Kidney glomerular epithelial cell (primary cell): ENCODE measurements at places on chromosomes 3 and 15.

DNA sequence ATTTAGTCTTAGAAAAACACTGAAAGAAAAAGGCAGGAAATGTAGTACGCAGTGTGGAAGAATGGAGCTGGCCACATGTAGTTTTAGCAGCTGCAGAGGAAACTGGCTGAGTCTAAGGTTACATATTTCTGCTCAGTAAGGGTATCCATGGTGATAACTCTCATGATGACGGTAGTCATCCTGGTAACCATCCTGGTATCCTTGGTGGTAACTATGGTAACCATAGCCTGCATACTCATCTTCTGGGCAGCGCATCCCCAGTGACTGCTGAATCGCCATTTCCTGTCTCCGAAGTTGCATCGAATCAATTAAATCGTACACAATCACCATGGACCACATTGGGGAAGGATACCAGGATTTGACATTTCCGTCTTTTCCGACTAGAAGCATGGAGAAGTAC is 35.7 kb downstream of the CCDC80 start:
- peak; percentile 22 for DNase-seq

DNA sequence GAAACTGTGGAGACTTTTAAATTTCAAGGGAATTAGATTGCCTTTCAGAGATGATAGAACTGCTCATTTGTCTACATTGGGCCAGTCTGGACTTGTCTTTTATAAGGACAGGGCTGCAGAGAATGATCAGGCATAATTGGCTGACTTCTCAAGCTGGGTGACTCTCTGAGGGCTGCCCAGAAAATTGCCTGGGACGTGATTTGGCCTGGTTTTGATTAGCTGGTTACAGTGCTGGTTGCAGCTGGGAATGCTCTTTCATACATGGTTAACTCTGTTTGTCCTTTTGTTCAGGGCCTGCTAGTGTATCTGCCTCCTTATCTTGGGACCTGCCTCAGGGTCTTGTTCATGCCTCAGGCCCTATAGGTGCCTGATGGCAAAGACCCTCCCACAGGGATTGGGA is 245.6 kb downstream of the CLSTN2 start:
- DNase-seq: no peak

GRCh38 chr15:89338036-89338435 is 3.4 kb upstream of the POLG start:
- no peak for DNase-seq

GRCh38 chr3:172449466-172450149 is 1.4 kb upstream of the GHSR start:
- DNase-seq: peak; percentile 30

- no peak for DNase-seq
Observed at GRCh38 chr3:131091768-131092167, 65.1 kb downstream of the NEK11 start.

DNA sequence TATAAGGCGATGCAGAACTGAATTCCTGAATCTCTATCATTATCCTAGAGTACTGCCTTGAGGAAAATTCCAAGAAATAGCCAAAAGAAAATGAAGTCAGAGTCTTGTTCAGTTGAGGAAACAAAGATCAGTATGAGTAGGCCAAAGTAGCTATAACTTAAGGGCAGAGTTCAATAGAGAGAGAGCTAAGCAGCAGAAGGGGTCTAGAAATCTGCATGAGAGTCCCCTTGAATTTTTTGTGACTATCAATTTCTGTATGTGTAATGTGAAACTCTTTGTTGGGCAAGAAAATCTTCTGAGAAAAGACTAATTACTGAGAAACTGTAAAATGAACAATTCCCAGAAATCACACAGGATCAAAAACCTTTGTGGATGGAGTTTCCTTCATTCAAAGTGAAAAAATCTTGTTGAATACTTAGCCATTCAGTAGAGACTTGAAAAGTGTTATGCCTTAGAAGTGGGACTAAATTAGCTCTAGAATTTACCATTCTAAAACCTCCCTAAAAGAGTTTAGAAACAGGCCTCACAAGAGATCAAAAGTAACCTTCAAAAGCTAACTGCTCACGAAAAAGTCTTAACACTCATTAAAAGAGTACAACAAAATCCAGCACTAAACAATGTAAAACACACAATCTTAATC is 43.1 kb upstream of the FNDC3B start:
- no peak for DNase-seq

GRCh38 chr3:97996988-97997387 is 24.8 kb upstream of the RIOX2 start:
- no peak for DNase-seq

DNA sequence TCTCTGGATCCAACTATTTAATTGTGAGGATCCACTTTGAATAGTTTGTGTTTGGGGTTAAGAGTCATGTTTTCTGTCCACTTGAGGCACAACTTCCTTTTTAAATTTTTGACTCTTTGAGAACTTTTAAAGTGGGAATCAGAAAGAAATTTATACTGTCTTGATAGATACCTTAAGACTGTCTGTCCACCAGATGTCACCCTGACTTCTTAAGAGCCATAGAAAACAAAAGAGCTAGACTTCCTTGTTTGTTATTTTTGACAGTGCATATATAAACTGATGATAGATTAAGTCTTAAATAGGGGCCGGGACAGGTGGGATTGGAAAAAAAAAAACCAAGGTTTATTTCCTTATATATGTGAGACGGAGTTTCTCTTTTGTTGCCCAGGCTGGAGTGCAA is 52.1 kb upstream of the WDR72 start:
- DNase-seq: peak; percentile 26

DNA sequence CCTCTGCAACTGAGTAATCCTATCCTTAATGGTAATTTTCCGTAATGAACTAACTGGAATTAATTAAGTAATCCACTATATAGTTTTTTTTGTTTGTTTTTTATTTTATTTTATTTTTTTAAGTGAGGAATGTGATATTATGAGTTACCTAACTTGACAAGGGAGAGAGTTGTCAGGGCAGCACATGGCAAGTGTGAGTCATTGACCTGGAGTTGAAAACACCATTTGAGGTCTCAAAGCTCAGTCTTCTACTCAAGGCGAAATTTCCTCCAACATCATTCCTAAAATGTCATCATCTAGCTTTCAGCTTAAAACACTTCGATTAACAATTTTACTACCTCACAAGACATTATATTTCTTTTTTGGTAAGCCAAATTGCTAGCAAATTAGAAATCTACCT is 87.8 kb downstream of the NECTIN3 start:
- no peak for DNase-seq

- no peak for DNase-seq
Observed at GRCh38 chr3:73707772-73708171, 83.0 kb upstream of the PDZRN3 start.

DNA sequence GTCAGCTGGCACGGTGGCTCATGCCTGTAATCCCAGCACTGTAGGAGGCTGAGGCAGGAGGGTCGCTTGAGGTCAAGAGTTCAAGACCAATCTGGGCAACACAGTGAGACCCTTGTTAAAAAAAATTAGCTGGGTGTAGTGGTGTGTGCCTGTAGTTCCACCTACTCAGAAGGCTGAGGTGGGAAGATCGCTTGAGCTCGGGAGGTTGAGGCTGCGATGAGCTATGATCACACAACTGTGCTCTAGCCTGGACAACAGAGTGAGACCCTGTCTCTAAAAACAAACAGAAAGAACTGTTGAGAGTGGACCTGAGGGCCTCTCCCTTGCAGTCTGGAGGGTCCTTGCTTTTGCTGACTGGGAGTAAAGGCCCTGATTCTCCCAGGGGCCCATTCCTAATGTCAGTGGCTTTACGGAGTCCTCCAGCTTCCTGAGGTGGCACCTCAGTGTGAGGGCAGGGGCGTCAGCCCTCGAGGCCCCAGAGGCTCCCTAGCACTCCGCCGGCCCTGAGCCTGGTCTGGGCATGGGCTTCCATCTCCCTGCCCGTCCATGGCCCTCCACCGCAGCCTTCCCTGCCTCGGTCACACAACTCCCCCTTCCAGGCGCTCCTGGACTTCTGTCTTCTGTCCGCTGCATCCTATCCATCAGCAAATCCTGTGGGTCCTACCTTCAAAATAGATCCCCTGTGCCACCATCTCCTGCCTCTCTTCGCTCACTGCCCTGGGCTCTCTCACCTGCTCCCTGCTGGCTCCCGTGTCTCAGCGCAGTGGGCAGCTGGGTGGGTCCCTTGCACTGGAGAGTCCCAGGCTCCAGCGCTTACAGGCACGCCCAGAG is 19.0 kb downstream of the FBLN2 start:
- no peak for DNase-seq
